NT2/D1 (cell line): ENCODE measurements at places on chromosomes 1 and 21.

GRCh38 chr1:1858382-1859086, 32.4 kb downstream of the GNB1 start:
- peak; percentile 20 for DNase-seq

GRCh38 chr21:41779659-41780058, 12.8 kb upstream of the RIPK4 start:
- no peak for DNase-seq

- no peak for DNase-seq
Measured at GRCh38 chr1:37724575-37724974, 32.3 kb downstream of the CDCA8 start.

- no peak for DNase-seq
Measured at GRCh38 chr1:21340230-21340945, 50.1 kb upstream of the ECE1 start.

- DNase-seq: no peak
Measured at GRCh38 chr1:165424454-165425216, 20.3 kb downstream of the RXRG start.

DNA sequence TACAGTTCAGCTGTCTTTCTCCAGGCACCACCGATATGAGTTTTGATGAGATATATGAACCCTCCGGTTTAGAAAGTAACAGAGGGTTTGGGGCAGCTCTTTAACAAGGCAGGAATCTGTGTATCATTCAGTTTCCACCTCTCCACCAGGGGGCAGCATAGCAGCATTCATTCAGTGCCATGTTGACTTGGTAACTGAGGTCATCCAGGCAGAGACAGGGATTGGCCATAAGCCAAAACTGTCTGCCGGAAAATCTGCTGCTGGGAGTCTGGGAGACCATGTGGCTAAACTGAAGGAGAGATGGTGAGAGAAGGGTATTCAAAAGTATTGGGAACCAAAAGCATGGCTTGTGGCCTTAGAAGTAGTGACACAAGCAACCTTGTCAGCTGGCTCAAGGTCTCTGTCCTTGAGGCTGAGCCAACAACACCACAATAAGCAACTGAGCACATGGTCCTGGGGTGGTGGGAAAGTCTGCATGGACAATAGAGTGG, 98.5 kb downstream of the LMX1A start:
- DNase-seq: peak; percentile 92

GRCh38 chr1:215807911-215808436, 240.9 kb downstream of the KCTD3 start:
- no peak for DNase-seq

- no peak for DNase-seq
Measured at GRCh38 chr1:113429461-113430153, 39.3 kb downstream of the MAGI3 start.

- DNase-seq: no peak
Measured at GRCh38 chr1:181134543-181135436, 46.3 kb downstream of the IER5 start.

GRCh38 chr1:247638011-247638410, 32.6 kb downstream of the OR2G3 start:
- no peak for DNase-seq

DNA sequence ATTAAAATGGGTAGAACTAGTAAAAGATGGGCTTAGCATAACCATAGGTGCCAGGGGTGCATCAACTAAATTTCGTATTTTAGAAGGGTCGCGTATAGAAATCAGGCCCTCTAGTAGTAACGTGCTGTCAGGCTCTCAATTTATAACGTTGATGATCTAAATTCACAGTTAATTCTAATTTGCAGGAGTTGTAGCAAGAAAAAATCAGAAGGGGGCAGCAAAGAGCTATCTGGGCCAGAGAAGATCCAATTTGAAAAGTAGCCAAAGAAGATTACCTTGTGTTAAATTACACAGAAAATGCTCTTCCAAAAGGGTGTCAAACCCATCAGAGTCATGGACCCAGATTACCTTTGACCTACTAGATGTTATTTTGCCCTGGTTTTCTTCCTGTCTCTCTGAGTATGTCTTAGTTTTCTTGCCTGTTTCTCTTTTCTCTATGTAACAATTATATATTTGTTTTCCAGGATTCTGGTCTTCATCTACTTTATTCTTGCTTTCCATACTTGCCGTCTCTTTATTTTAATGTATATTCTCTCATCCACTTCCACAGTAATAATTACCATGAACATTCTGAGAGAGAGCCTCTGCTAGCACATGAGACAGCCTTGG, 1030.9 kb downstream of the AMY1C start:
- DNase-seq: peak; percentile 13

DNA sequence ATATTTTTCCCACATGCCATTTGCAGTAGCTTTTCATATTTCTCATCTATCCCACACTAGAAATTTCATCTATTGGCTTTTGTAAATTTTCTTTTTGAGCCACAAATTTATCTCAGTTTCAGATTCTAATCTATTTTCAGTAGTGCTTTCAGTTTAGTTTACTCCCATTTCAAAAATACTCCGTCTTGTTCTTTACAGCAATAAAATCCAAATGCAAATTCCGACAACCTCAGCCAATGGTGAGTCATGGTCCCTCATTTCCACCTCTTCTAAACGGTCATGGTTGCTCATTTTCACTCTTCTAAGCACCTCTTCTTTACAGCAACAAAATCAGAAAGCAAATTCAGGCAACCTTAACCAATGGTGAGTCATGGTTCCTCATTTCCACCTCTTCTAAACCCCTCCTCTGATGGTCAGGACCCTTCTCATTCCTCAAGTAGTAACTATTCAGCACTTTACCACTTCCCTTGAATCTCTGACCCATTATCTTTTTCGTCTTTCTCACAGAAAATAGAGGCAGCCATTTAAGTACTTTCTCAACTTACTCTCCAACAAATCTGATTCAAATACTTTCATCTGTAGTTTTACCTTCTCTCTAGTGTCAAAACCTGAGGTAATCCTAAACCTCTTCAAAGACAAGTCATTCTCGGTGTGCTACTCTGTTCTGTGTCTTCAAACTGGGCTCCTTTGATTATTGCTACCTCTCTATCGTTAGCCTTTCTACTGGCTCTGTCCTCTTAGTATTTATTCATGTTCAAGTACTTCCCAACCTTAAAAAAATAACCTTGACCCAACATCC, 34.4 kb downstream of the C21orf91 start:
- DNase-seq: no peak

- DNase-seq: no peak
Measured at GRCh38 chr1:231855361-231855760, 228.8 kb downstream of the DISC1 start.

DNA sequence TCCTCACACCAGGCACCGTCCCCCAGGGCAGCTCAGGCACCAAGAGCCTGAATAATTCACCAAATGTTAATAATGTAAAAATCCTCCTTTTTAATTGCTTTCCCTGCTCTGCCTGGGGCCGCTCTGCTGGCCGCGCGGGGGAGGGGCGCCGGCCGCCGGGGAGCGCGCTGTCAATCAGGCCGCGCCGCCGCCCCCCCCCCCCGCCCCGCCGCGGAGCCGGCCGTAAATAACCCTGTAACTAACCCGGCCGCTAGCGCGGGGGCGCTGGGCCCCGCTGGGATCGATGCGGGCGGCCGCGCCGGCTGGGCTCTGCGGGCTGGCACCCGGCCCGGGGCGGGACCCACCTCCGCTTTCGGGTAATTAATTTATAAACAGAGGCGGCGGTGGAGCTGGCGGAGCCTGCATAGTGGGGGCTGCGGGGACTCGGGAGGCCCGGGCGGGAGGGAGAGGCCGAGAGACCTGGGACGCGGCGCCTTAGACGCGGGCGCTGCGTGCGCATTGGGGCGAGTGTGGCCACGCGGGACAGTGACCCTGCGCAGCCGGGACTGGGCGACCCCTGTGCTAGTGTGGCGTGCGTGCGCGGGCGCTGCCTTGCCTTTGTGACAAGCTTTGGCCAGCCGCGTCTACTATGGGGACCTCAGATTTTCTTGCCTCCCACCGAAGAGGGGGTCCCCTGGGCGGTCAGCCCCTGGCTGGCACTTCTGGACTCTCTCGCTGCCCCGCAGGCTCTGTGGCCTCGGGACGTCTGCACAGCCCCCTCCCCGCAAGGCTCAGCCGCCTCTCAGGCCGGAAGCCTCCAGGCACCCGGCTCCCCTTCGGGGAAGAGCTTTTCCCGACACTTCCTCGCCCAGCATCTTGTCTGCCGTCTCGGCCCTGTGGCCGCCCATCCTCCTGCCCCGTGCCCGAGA, 16.6 kb downstream of the SAMD11 start:
- DNase-seq: no peak

- DNase-seq: no peak
Measured at GRCh38 chr1:226033582-226033981, 28.9 kb upstream of the H3-3A start.

DNA sequence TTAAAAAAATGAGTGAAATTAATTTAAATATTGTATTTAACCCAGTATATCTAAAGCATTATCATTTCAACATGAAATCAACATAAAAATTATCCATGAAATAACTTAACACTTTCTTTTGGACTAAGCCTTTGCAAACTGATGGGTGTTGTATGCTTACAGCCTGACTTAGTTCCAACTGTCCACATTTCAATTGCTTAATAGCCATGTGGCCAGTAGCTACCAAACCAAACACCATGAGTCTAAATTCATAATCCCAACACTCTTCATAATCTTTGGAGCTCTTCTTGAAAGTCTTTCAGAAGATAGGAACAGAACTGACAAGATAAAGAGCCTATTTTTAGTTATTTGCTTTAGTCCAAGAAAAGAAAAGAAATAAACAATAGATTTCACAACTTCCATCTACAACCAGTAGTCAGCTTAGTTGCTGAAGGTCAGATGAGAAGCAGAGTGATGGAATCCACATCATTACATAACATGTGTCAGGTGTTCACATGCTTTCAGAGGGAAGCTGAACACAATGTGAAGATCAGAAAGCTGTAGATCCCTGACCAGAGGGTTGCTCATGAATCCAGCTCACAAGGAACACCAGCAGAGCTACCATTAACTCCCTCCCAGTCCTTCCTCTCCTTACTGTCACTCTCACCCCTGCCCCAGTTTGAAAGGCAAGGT, 144.0 kb upstream of the ZNF648 start:
- no peak for DNase-seq

DNA sequence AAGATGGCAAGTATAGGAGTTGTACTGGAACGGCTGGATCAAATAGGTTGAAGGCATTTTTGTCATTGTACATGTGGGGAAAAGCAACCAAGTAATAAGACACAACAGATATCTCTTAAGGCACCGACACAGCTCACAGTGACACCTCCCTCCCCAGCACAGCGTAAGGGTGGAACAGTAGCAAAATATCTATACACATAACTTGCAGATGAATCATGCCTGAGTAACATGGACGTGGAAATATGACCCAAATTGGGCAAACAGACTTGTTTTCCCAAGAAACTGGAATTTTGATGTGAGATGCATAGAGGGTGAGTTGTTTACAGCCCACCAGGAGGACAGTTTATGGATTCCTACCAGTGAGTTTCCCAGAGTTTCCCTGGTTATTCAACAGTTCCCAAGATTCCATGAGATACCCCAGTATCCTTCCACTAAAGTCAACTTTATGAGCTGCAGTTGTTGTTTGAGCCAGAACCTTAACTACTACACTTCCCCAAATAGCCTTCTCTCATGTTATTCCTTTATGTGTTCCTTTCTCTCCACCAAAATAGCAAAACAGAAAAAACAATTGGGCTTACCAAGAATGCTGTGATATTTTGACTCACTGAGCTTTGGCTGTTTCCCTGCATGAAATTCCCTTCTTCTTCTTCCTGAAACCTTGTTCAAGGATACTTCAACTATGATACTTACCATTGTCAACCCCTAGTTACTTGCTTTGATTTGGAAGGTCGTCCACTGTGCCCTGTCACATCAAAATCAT, 7.1 kb upstream of the DR1 start:
- DNase-seq: no peak

DNA sequence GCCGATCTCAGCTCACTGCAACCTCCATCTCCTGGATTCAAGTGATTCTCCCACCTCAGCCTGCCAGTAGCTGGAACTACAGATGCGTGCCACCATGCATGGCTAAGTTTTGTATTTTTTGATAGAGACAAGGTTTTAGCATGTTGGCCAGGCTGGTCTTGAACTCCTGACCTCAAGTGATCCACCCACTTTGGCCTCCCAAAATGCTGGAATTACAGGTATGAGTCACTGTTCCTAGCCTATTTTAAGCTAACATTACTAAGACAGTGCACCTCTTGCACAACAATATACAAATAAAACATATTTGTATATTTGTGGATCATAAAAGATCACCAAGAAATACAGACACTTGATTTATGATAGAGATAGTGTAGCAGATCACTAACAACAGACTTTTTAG, 139.1 kb downstream of the DUSP10 start:
- DNase-seq: no peak

DNA sequence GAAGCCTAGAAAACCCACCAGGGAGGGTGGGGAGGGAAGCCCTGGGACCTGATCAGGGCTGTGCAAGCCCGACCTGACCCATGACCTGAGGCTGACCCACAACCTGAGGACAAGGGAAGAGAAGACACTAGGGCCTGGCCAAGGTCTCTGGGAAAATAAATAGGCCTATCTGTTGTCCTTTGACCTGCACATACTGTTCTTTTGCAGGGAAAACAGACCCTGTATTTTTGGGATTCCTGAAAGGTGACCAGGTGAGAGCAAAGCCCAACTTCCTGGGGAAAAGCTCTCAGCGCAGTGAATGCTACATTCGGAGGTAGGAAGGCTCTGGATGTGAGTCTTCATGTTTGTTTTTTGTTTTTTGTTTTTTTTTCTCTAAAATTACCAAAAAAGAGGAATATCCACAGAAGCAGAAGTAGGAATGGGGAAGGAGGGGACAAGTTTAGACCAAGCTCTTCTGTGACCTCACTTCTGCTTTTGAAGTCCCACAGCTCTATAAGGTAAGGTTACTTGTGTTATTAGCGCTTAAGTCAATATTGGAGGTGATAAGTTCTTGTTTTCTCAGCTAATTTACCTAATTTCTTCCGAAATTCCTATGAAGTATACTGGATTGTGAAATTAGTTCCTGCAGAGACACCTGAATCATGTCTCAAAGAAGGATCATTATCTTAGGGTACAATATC, 26.2 kb upstream of the LYST start:
- DNase-seq: no peak

DNA sequence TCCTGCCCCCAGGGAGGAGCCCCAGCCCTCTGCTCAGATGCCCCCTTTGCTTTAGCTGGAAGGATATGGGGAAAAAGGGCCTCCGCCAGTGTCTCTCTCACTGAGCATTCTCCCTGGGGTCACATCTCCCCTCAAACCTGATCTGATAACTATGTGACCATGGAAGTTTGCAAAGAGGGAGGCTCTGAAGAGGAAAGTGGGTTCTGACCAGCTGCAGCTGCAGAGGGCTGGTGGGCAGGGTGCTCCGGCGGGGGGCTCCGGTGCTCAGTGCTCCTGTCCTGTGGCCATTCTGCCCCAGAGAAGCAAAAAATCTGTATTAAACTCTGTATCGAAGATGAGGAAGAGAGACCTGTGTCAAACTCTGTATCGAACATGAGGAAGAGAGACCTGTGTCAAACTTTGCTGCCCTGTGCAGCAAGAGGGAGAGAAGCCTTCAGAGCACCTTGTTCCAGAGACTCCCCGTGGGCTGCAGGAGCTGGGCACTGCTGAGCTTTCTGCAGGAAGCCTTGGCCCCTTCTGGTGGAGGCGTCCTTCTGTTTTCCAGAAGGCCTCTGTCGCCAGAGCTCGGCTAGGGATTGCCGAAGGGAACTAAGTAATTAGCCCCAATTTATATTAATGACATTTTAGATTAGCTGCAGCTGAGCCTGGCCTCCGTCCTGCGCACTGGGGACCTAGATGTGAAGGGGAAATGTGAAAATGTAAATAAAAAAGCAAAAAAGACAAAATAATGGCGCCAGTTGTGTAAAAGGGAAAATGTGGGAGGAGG, 186.2 kb upstream of the C1orf174 start:
- DNase-seq: no peak

GRCh38 chr1:172742599-172743500, 83.9 kb downstream of the FASLG start:
- DNase-seq: peak; percentile 25

GRCh38 chr1:30804822-30805221, 47.2 kb upstream of the LAPTM5 start:
- DNase-seq: no peak
